ENCODE measurements at places on chromosomes 4 and X. TPM values are rescaled to one million over a fixed set of nuclear protein-coding genes. Genes with fewer than 3 reads are reported as not detected.

The MAGEA12 gene
- not detected for total RNA-seq

The ALPK1 gene
- 7.4 TPM for total RNA-seq

DNA sequence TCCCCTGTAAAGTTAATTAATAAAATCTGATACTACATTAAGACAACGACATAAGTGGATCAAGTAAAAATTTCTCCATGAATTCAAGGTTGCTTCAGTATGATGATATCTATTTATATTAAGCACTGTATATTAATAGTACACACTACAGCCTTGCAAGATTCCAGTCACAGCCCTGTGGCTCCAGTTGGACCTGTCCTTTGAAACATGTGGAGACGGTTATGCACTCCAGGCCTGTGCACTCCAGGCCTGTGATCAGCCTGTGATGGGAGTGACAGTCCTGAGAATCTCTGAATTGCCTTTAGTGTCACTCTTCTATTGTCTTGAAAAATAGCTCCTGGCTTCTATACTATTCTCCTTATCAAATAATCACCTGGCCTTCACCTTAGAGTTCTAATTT, 981.1 kb upstream of the AGA start:
- H3K4me1 ChIP-seq: no peaks in the 10 kb centered on the region
- no peak overlapping the region for H3K27ac ChIP-seq
- no peak overlapping the region for H3K4me3 ChIP-seq
- no peaks in the 10 kb centered on the region for H3K27me3 ChIP-seq

GRCh38 chr4:165927366-165927765, 54.3 kb downstream of the TLL1 start:
- H3K4me1 ChIP-seq: peaks cover 6% of the 10 kb centered on the region
- no peak overlapping the region for H3K4me3 ChIP-seq
- H3K27ac ChIP-seq: no peak overlapping the region
- H3K36me3 ChIP-seq: no peaks in the 10 kb centered on the region

DNA sequence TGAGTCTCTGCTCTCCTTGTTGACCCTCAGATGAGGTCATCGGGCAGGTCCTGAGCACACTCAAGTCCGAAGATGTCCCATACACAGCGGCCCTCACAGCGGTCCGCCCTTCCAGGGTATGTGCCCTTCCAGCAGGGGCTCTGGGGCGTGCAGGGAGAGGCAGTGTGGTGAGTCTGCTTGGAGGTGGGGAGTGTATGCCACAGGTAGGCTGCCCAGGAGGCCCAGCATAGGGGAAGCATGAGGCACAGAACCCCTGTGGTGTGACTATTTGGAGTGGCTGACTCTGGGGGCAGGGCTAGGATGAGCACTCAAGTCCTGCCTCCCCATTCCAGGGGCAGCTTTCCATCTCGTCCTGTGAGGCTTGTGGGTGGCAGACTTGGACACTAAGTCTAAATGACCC, 3.3 kb upstream of the GDI1 start:
- H3K4me1 ChIP-seq: peaks cover 25% of the 10 kb centered on the region
- H3K4me3 ChIP-seq: no peak overlapping the region
- H3K36me3 ChIP-seq: peaks cover 8% of the 10 kb centered on the region
- no peak overlapping the region for H3K27ac ChIP-seq
- no peak for DNase-seq

- no peaks in the 10 kb centered on the region for H3K27me3 ChIP-seq
- H3K4me3 ChIP-seq: no peak overlapping the region
- no peak for DNase-seq
- H3K4me1 ChIP-seq: peaks cover 13% of the 10 kb centered on the region
- H3K27ac ChIP-seq: no peak overlapping the region
- H3K36me3 ChIP-seq: no peaks in the 10 kb centered on the region
These were observed 5.1 kb downstream of the PPARGC1A start for GRCh38 chr4:23884741-23885140.

- H3K4me1 ChIP-seq: no peaks in the 10 kb centered on the region
- no peak overlapping the region for H3K4me3 ChIP-seq
- no peaks in the 10 kb centered on the region for H3K36me3 ChIP-seq
- no peak for DNase-seq
- H3K27ac ChIP-seq: no peak overlapping the region
- peaks cover under 1% of the 10 kb centered on the region for H3K27me3 ChIP-seq
These were observed 67.9 kb downstream of the STK32B start for GRCh38 chr4:5118994-5119835.

DNA sequence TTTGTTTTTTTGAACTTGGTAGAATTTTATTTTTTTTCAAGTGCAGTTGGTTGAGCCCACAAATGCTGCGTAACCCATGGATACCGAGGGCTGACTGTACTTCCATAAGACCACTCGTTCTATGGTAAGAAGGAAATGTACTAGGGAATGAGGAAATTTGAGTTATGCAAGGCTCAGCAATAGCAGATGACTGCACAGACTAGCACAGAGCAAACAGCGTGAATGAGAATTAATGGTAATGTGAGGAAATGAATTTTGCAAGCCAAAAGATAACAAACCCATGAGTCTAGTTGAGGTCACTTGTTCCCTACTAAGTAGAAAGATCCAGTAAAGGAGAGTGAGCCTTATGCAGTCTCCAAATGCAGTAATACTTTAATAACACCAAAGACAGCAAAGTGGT, 17.4 kb downstream of the GSPT2 start:
- H3K27me3 ChIP-seq: peaks cover 1% of the 10 kb centered on the region
- H3K4me3 ChIP-seq: no peak overlapping the region
- H3K4me1 ChIP-seq: no peaks in the 10 kb centered on the region
- no peak for DNase-seq

GRCh38 chr4:25901030-25901430, 13.0 kb upstream of the SMIM20 start:
- H3K4me3 ChIP-seq: no peak overlapping the region
- no peak for DNase-seq
- H3K27ac ChIP-seq: no peak overlapping the region

GRCh38 chr4:7719354-7720174, 220.1 kb downstream of the AFAP1 start:
- no peak for DNase-seq
- H3K27ac ChIP-seq: no peak overlapping the region
